ENCODE measurements at places on chromosomes 13 and 19.

GRCh38 chr19:28454083-28454482 is 758.9 kb downstream of the UQCRFS1 start:
- DNase-seq, result no peak

- DNase-seq, result no peak
Measured at GRCh38 chr19:38734426-38735256, 9.6 kb downstream of the CAPN12 start.

DNA sequence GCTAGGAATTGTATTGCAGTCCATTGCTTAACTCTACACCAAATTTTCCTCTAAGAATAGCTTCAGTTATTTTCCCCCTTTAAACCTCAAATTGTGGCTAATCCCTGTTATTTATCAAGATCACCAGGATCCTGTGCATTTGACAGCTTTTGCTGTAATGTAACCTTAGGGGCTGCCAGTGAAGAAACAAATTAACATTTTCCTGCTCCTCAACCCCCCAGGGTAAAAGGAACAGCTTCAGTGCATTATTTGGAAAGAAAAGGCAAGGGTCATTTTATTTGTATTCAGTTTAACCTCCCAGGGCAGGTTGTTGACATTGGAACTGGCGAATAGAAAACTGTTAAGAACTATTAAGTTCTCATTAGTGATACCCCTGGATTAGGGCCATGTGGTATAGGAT is 57.0 kb downstream of the PCDH20 start:
- DNase-seq, result no peak

DNA sequence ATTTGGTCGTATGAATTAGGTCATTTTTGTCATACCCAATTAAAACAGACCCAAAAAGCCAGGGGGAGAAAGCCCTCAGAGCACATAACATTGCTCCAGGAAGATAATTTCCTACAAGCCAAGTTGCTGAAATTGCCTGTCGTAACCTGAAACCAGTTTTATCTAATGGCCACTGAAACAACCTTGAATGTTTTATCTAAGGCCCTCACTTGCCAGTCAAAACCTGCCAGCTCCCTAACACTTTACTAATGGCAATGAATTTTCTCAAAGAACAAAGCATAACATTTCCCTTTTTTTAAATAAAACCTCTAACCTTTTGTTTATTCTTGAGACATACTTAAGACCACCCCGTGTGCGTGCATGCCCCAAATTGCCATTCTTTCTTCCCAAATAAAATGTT is 496.2 kb upstream of the KLHL1 start:
- no peak for DNase-seq

DNA sequence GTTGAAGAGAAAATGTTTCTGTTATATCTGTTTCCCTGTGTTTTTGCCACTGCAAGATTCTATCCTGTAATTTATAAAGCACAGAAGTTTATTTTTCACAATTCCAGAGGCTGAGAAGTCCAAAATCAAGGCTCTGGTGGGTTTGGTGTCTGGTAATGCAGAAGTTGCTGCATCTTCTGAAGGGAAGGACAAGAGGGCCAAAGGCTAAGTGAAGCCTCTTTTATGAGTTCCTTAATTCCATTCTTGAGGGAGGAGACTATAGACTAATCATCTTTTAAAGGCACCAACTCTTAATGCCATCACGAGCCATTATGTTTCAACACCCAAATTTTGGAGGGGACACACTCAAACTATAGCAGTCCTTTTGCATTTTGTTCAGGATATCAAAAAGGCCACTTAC is 34.1 kb upstream of the WDFY2 start:
- no peak for DNase-seq

- no peak for DNase-seq
Measured at GRCh38 chr13:79612604-79613003, 131.6 kb downstream of the NDFIP2 start.
